NCI-H1436 (cell line): ENCODE measurements at places on chromosomes 2 and 18.

DNA sequence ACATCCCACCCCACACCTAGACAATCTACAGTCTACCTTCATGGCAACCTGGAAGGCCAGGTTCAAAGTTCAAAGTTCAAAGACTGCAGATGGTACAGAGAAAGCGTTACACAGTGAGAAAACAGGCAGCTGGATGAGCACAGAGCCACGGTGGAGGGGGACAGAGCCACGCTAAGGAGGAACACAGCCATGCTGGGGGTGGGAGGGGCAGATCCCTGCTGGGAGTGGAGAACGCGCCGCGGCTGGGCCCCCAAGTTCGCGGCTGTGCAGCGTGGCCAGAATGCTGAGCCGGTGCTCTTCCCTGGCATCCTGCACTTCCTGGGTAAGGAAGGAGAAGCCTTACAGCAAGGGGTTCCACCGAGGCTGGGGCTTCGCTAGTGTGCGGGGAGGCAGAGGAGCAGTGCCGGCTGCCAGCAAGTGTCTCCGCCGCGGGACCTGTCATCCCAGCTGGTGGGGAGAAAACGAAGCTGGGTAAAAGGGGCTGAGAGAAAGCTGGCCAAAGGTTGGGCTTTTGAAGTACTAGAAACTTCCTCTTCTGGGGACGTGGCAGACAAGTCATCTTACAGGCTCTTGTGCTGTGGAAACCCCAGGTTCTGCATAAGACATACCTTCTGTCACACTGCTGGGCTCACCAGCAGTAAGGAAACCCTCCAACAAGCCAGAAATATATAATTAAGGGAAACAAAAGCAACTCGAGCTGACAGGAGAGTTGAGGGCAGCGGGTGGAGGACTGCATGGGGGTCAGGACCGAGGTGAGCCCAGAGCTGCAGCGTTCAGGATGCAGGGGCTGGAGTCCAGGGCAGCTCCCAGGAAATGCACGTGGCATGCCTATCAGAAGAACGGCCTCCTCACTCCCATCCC lies 115.5 kb downstream of the HDAC4 start:
- no peak for DNase-seq

GRCh38 chr2:233413559-233414272 lies 59.4 kb downstream of the DGKD start:
- DNase-seq = peak; percentile 30

DNA sequence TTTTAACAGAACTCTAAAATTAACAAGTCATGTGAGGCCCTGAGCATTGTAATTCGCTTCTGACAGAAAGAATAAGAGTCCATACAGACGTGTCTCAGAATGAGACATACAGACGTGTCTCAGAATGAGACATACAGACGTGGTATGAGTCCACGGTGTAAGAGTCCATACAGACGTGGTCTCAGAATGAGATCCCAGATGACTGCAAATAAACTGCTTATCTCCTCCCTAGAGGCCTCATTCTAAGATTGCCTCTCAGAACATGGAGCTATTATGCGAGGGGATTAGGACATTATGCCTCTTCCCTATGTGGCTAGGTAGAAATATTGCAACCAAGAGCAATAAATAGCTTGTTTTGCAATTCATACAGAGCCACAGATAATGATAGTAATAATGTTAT lies 63.9 kb downstream of the NEB start:
- DNase-seq = no peak

- no peak for DNase-seq
Measured at GRCh38 chr2:119292226-119292625, 68.6 kb downstream of the STEAP3 start.

- no peak for DNase-seq
Measured at GRCh38 chr18:47970664-47971531, 40.4 kb upstream of the SMAD2 start.

- no peak for DNase-seq
Measured at GRCh38 chr2:40859617-40860016, 407.7 kb upstream of the SLC8A1 start.

DNA sequence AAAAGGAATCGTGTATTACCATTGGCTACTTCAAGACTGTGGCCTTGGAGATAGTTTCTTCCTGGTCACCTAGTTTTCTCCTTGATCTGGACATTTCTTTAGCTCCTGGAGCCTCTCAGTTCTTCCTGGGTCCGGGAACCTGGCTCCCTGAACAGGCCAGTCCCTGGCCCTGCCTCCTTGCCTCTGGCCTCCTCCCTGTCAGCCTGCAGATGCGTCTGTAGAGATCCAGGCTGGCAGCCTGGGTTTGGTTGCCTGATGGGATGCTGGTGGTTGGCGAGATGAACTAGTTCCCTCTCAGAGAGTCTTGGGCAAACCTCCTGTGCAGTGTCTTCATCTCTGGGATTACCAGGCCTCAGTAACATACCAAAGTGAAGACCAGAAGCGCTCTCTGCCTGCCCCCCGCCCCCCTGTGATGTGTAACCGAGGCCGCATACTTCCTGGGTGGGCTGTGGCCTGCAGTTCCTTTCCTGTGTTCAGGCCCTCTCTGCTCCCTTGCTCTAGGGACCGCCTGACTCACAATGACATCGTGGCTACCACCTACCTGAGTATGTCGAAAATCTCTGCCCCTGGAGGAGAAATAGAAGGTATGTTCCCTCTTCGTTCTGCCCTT lies 85.4 kb downstream of the DYSF start:
- no peak for DNase-seq

GRCh38 chr2:96985181-96985945 lies 1.0 kb downstream of the FAM178B start:
- DNase-seq = no peak

DNA sequence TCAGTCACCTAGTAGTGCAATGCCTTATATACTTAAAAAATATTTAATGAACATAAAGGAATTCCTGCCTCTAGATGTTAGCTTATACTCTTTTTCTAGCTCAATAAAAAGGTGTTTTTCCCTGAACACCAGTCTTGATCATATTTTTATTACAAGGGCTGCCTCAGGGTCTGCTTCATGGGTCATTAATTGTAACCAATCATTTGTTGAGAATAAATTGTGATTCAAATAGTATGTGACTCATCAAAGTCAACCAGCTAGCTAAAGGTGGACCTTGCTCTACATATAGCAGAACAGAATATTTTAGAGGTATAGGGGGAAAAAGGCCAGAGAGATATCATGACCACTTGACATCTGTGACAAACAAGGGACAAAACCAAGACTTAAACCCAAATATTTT lies 114.0 kb downstream of the PIK3C3 start:
- no peak for DNase-seq

DNA sequence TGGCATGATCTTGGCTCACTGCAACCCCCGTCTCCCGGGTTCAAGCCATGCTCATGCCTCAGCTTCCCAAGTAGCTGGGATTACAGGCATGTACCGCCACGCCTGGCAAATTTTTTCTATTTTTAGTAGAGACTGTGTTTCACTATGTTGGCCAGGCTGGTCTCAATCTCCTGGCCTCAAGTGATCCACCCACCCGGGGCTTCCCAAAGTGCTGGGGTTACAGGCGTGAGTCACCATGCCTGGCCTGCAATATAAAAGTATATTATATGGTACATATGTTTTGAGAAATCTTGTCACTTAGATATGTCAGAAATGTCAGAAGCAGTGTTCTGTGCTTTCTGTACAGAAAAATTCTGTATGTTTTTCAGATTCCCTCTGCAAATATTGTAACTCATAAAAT lies 19.2 kb upstream of the XPO1 start:
- DNase-seq = no peak

DNA sequence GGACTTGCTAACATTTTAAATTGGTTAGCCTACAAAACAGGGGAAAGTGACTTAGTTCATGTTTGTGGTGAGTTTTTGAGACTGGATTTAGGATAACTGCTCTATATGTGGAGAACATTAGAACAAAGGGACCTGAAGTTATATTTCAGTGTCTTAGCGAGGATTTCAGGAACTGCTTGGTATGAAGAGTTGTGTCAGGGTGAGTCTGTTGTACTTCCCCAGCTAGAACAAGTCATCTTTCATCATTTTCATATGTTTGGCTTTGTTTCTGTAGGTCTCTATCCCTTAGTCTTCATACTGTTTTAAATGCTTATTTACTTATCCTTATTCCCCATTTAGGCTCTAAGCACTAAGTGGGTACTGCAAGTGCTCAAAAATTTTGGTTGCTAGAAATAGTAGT lies 41.9 kb downstream of the KCMF1 start:
- DNase-seq = no peak

DNA sequence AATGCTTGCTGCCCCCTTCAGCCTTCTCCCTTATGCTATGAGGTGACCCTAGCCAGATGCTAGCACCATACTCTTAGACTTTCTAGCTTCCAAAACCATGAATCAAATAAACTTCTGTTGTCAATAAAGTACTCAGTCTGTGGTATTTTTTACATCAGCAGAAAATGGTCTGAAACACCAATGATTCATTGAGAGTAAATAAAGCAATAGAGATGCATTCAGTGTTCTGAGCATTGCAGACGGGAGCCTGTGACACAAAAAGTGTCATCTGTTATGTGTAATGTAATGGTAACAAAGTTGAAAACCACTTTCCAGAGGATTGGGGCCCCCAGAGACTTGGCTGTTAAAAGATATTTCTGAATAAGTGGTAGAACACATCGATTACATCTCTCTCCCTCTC lies 758.0 kb upstream of the NRXN1 start:
- no peak for DNase-seq

DNA sequence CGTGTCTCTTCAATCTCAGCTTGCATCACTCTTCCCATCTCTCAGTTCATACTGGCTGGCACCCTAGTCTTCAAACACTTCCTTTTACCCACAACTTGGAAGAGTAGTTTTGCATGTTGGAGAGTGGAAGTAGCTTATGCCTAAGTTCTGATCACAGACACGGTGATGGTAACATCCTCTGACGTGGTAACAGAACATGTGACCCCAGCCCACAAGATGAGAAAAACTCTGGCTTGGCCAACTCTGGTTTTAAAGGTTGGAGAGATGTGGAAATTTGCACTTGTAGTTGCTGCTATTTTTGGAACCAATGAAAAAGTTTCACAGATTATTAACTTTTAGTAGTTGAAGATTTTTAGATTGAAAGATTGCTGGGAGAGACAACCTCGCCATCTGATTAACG lies 155.4 kb upstream of the SLC35G4 start:
- DNase-seq = no peak

GRCh38 chr2:239349453-239350135 lies 51.2 kb downstream of the HDAC4 start:
- DNase-seq = no peak

- DNase-seq = no peak
Measured at GRCh38 chr18:26803643-26804042, 61.9 kb downstream of the AQP4 start.

DNA sequence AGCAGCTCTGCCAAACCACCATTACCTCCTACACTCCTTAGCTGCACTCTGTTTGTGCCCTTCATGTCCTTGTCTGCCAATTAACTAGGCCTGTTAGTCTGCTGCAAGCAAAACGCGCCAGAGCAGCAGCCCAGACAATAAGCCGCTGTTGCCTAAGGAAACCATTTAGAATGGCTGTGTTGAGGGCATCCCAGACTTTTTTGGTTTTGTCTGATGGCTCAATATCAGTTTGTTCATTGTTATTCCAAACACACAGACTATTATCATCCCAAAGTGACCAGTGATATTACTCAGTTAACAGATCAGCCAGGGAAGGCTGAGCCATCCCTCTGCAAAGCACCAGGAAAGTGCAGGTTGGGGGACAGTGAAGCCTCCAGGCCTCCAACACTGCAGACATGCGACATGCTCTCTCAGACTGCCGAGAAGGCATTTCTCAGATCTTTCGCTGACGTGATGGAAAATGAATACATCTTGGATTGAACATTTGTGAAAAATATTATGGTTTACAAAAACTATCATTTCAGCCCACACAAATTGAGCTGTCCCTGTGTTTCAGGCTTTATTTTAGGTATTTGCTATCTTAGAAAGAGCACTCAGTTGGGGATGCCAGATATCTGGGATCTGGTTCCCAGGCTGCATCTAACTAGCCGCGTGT lies 182.0 kb upstream of the HNRNPA3 start:
- peak; percentile 41 for DNase-seq

- no peak for DNase-seq
Measured at GRCh38 chr2:180146541-180146940, 139.4 kb upstream of the CWC22 start.

- DNase-seq = no peak
Measured at GRCh38 chr18:40355726-40356125, 1599.3 kb upstream of the PIK3C3 start.

DNA sequence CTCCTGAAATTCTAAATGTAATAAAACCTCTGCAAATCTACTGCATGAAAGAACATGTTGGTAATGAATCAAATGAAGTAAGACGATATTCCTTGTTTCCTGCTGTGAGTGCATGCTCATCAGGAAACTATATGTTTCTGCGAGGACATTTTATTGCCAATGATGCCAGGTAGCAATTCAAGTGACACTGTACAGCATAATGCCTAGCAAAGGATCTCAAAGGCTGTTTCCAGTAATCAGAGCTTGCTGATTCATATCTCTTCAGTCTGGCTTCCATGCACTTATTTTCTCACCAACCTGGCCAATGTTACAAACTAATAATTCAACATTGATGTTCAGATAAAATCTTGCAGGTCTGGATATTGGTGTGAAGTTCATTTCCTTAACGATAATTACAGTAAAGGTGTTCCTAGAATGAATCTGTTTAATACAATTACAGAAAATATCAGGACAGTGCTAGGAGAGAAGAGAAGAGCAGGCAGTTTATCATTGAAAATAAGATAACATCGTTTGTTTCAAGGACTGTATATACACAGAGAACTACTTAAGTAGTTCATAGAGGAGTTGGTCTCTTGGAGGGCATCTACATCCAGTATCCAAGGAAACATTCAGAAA lies 568.5 kb upstream of the SOX11 start:
- no peak for DNase-seq

- DNase-seq = no peak
Measured at GRCh38 chr2:17223211-17223610, 295.0 kb downstream of the RAD51AP2 start.

DNA sequence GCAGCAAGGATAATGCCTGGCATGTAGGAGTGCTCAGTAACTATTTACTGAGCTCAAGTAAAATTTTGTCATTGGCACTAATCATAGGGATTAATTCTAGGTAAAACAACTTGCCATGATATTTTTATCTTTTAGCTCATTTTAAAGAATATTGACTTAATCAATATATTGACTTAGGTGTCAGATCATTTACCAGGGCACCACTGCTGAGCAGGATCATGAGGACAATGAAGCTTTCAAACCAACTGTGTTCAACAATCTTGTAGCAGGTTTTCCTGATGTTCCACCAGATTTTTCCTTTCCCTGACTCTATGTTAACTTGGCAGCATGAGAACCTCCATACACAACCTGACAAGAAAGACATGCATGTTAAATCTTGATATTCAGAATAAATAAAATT lies 114.5 kb upstream of the SCN1A start:
- no peak for DNase-seq

GRCh38 chr18:22800551-22800951 lies 132.6 kb upstream of the RBBP8 start:
- DNase-seq = no peak
